Activated CD8-positive, alpha-beta memory T cell treated with anti-CD3 and anti-CD28 coated beads, Interleukin-2, amount 50 U/mL, for 4 hours (primary cell): ENCODE measurements at places on chromosomes 2 and 18.

GRCh38 chr2:231781798-231782726 lies 980 bp upstream of the PDE6D start:
- DNase-seq = no peak

GRCh38 chr2:47174733-47175361 lies 19.7 kb upstream of the STPG4 start:
- no peak for DNase-seq

DNA sequence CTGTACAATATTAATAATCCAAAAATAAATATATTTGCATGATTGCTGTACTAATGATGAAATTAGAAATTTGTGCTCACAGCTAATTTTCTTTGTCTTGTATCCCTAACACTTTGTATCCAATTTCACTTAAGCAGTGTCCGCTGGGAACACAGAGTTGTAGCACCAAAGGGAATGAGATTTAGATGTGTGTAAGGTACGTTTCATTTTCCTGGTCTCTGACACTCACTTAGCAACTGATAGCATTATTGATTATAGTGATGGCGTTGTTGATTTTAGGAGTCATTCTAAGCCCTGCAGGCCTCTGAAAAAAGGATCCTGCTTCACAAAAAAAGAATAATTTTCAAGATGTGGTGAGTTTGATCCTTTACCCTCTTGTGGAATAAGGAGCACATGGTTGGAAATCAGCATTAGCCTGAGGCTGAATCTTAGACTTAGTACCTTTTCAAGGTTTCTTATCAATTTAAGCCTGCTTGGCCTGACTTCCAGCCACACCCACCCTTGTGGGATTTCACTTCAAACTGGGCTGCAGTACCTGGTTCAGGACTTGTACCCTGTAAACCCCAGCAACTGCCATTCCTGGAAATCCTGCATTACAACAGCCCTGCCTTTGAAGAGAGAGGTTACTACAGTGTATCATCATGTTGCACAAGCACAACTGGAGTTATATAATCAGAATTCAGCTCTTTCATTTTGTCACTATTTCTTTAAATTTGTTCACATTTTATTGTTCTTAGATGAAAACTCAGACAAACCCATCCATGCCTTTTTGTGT lies 116.2 kb downstream of the RND3 start:
- DNase-seq = no peak

- DNase-seq = no peak
Measured at GRCh38 chr2:71850306-71850801, 297.3 kb downstream of the CYP26B1 start.

DNA sequence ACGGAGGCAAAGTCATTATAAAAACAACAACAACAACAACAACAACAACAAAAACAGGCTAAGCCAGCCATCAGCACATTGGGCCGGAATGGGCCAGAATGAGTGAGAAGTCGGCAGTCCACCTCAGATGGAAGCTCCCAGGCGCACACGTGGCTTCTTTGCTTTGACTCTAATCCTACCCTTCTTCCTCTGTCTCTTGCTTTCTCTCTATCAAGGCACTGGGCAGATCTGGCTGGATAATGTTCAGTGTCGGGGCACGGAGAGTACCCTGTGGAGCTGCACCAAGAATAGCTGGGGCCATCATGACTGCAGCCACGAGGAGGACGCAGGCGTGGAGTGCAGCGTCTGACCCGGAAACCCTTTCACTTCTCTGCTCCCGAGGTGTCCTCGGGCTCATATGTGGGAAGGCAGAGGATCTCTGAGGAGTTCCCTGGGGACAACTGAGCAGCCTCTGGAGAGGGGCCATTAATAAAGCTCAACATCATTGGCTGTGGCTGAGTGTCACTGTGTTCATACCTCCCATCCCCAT lies 52.2 kb downstream of the MARCO start:
- DNase-seq = no peak

GRCh38 chr2:41169744-41170143 lies 717.9 kb upstream of the SLC8A1 start:
- no peak for DNase-seq

GRCh38 chr2:42286268-42286946 lies 74.6 kb downstream of the COX7A2L start:
- no peak for DNase-seq
